ENCODE measurements at places on chromosomes 12 and 14.
A peak's percentile ranks its signal among the peaks of the same experiment; 100 is the strongest.

GRCh38 chr14:104117341-104118005 lies 20.9 kb upstream of the KIF26A start:
- no peak for DNase-seq

DNA sequence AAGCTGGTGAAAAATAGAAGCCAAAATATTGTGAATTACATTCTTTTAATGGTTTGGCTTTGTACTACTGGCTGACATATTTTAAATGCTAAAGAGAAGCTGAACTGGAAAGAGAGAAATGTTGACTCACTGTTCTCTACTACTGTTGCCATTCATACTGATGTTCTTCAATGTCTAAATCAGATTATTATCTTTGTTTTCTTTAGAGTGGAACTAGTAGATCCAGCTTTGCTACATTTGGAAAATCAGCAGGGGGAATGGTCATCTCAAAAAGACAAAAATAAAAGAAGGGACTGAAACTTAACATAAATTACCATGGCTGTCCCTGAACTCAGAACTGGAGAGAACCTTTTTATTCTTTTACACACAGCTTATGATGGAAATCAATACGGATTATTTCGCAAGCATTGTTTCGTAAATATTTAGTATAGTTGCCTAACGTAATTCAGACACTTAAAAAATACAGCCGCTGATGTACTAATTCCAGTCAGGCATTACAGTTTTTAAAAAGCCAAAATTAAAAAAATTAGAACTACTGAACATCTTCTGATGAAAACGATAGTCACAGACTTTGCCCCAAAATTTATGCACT lies 76.3 kb upstream of the OTX2 start:
- no peak for DNase-seq

- no peak for DNase-seq
Measured at GRCh38 chr12:659090-659683, 4.1 kb downstream of the NINJ2 start.

DNA sequence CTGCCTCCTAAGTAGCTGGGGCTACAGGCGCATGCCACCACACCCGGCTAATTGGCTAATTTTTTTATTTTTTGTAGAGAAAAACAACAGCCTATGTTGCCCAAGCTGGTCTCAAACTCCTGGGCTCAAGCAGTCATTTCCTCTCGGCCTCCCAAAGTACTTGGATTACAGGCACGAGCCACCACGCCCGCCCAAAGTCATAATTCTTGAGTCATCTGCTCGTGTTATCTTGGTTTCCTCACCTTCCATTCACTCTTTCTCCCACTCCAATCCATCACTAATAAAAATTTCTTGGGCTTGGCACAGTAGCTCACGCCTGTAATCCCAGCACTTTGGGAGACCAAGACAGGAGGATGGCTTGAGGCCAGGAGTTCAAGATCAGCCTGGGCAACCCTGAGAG lies 32.0 kb downstream of the ITGA7 start:
- DNase-seq, result peak; percentile 1

DNA sequence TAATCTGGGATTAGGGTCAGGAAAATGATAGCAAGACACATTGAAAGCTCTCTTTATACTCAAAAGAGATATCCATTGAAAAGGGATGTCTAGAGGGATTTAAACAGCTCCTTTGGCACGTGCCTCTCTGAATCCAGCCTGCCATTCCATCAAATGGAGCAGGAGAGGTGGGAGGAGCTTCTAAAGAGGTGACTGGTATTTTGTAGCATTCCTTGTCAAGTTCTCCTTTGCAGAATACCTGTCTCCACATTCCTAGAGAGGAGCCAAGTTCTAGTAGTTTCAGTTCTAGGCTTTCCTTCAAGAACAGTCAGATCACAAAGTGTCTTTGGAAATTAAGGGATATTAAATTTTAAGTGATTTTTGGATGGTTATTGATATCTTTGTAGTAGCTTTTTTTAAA lies 25.4 kb upstream of the PLEKHD1 start:
- DNase-seq, result no peak

DNA sequence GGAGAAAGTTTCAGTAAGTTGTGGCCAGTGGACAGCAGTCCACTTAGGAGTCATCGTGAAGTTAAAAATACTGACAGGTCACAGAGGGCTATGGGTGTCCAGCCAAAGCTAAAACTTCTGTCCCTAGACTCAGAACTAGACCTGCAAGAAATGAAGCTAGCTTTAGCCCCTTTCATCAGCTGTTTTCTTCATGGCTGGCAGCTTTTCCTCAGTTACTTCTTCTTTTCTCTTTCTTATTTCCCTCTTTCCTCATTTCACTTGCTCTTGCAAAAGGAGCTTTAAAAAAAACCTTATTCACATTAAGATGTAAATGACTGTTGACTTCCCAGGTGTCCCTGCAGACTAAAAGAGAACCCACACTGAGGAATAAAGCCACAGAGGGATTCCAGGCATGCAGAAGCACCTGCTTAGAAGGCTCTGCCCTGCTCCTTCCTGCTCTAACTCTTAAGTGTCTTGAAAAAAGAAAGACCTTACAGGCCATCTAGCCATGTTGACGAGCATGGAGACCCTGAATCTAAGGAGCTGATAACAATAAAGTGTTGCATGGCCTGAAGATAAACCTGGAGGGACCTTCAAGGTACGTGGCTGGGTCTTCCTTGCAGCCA lies 69.7 kb upstream of the CCND2 start:
- no peak for DNase-seq

- DNase-seq, result no peak
Measured at GRCh38 chr14:77037938-77038568, 9.5 kb upstream of the IRF2BPL start.

DNA sequence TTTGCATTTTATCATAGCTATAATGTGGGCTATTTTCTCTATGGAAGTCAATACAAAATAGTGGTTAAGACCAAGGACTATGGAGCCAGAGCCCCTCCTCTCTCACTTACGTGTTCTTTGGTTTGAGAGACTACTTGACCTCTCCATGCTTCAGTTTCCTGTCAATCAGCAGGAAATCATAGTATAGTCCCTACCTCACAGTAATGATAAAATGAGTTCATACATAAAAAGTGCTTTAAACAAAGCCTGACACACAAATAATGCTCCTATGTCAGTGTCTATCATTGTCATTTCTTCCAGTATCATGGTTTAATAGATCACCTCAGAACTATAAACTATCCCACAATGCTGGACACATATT lies 90.4 kb downstream of the MED13L start:
- DNase-seq, result no peak

DNA sequence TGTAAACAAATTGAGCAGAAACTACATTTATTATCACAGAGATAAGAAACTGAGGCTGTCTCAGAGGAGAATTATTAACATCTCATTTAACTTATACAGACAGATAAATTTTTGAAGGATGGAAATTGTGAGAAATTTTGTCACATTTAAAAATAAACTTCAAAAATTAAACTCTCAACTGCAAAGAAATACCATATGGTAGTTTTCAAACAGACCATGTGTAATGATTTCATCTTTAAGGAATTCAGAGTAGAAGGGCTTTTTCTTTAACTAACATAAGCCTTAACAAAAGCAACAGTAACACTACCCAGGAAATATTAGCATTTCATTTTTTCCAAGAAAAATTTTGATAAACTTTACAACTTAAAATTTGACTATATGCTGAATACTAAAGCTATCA lies 26.6 kb downstream of the NUP37 start:
- no peak for DNase-seq

GRCh38 chr14:47022721-47023120 lies 371.1 kb upstream of the RPL10L start:
- DNase-seq, result no peak

DNA sequence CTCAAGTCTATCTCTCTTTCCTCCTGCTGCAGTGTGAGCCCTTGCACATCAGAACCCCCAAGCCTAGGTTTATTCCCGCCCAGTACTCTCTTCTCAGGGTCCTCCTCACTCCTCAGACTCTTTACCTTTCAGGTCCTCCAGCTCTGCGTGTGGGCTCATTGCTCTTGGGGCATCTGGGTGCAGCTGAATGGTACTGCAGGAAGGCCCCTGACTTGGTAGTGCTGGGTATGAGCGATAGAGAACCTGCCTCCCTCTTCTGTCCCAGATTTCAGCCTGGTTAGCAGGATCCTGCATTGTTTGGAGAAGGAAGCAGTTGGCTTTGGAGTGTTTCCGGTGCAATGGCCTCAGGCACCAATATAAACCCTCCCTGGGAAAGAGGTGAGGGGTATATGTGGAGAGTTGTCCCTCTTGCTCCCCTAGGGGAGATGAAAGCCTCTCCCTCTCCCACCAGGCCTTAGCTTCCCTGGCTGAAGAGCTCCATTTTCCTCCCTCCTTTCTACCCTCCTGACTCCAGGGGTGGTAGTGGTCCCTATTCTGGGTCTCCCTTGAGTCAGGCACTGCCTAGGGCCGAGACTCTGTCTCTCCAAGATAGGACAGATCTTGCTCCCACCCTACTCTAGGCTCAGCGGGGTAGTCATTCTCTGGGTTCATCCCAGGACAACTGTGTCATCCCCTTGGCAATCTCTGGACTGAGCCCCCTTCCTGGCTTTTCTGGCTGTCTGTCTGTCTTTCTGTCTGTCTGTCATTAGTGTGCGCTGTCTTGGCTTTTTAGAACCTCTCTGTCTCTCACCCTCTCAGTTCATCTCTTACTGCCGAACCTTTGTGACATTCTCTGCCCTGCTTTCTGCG lies 3.8 kb downstream of the LRP1 start:
- no peak for DNase-seq

- no peak for DNase-seq
Measured at GRCh38 chr12:101064721-101065120, 145.3 kb downstream of the SLC5A8 start.

DNA sequence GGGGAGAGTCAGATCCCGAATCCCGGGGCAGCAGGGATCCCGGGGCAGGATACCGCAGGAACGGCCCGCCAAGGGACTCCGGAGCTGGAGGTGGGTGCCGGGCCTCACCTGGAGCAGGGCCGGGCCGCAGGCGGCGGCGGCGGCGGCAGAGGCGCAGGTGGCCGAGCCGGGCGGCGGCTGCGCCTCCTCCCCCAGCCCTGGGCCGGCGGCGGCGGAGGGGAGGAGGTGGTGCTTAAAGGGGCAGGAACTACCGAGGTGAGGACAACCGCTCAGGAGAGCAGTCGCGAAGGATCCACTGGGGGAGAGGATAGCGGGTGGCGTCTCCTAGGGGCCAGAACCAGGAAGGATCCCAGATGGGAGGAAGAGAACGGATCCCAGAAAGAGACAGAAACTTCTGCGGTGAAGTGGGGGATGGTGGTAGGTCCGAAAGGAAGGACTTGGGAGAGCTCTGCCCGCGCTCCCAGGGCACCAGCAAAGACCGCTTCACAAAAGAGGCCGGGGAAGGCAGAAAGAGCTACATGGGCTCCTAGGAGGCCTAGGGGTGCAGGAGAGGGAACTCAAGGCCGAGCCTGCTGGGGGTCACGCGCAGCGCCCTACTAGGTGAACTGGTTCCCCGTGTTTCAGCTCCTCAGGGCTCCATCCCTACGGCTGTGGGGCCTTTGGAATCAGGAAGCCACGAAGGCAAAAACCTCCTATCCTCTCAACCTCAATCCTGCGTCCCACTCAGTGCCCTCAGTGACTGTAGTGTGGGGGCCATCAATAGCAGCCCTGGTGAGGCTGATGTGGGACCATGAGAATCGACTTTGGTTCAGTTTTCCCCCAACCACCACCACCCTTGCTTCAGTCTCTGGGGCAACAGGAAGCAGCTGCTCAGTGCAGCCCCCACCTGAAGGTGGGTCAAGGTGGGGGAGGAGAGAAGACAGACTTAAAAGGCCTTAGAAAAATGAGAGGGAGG lies 5.0 kb upstream of the BAZ2A start:
- DNase-seq, result peak; percentile 75

- no peak for DNase-seq
Measured at GRCh38 chr14:37493606-37494005, 101.4 kb downstream of the FOXA1 start.

DNA sequence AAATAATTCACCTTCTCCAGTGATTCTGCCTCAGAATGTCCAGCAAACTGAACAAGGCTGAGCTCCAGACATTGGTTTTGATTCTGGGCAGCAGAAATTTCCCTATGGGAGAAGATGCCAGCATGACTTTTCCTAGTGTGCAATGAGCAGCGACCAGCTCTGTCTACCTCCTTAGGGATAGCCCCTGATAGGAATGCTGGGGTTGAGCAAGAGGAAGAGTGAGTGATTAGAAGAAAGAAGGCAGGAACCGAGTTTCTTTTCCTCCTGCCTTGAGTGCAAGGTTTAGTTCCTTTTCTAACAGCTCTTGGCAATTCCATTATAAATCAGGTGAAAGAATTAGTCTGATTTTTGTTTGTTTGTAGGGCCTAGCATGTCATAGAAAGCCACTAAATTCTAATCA lies 379.0 kb downstream of the DAD1 start:
- no peak for DNase-seq

- no peak for DNase-seq
Measured at GRCh38 chr12:30012816-30013450, 229.2 kb upstream of the TMTC1 start.

GRCh38 chr12:38585086-38585485 lies 268.5 kb downstream of the ALG10B start:
- DNase-seq, result no peak

- DNase-seq, result no peak
Measured at GRCh38 chr12:112645586-112645985, 146.0 kb upstream of the RPH3A start.

- DNase-seq, result no peak
Measured at GRCh38 chr12:3371018-3371417, 120.0 kb upstream of the PRMT8 start.

DNA sequence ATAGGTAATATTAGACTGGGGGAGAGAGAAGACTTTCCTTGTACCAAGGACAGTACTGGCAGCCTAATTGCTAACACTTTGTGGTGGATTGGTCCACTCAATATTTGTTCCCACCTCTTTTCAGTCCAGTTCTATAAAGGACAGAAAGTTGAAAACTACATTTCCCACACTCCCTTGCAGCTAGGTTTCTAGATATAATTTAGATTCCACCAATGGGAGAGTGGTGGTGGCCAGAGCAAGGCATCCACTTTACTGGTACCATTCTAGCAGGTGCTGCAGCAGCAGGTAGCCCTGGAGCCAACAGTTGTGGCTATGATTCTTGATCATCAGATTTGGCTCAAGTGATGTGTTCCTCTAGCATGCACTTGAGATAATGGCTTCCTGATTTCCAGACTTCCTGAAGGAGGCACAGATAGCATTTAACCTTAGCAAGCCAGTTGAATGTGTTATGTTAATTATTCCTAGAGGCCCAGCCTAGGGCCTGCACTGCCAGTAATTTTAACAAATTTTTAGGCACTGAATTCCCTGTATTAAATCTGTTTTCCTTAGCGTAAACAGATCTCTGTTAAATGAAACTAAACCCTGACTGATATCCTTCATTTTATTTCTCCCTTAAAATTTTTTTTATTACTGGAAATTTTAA lies 24.4 kb downstream of the SLC38A1 start:
- no peak for DNase-seq

DNA sequence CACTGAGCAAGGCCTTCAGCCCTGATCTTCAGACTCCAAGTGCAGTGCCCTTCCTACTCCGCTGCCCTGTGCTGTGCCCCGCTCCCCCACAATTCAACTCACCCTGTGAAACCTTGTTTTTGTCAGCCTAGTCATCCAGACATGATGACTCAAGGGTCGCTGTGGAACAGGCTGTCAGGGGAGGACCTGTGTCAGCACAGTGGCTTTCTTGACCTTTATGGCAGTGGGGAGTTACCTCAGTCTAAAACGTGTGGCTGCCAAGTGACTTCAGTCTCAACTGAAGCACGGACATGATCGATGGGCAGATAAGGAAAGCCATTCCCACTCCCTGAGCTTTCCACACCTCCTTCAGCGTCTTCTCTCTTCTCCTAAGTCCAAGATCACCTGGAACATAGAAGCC lies 16.3 kb upstream of the FLVCR2 start:
- DNase-seq, result no peak
